ENCODE measurements at places on chromosomes 13 and 19.

GRCh38 chr13:35449821-35450220, 26.7 kb downstream of the MAB21L1 start:
- DNase-seq: no peak

DNA sequence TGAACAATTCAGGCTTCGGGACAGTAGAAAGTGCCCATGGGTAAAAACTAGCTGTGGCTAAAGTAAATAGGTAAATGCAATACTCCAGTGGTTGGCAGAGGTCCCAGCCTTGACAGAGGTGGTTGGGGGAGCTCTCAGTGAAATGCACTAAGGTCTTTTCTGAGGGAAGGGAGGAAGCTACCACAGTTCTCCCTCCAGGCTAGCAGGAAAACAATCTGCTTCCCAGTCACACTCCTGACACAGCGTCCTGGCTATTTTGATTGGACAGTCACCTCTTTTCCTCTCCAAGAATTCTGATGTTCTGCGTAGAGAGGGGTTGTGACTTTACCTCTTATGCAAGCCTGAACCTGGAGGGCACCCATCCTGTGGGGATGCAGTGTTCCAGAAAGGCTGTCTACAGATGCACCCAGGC, 128.7 kb downstream of the CYSLTR2 start:
- DNase-seq: peak; percentile 52

DNA sequence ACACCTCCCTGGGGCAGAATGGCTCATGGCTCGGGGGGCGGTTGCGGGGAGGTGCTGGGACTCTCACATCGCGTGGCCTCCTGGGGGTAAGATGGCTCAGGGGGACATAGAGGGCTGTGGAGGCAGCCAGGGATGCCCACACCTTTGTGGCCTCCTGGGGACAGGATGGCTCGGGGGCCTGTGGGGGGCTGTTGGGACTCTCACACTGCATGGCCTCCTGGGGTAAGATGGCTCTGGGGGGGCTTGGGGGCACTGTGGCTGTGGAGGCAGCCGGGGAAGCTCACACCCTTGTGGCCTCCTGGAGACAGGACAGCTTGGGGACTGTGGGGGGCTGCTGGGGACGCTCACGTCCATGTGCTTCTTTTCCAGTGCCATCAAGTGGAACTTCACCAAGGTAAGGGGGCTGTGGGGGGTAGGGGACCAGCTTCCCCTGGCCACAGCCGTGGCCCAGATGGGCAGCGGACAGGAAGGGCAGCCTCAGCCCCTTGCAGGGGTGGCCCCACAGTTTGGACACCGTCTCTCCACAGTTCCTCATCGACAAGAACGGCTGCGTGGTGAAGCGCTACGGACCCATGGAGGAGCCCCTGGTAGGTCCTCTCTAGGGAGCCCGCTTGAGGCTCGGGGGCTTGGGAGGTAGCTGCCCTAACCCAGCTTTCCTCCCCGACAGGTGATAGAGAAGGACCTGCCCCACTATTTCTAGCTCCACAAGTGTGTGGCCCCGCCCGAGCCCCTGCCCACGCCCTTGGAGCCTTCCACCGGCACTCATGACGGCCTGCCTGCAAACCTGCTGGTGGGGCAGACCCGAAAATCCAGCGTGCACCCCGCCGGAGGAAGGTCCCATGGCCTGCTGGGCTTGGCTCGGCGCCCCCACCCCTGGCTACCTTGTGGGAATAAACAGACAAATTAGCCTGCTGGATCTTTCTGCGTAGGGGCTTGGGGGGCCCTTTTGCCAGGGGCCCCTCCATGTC, 2.4 kb downstream of the GPX4 start:
- DNase-seq: no peak

DNA sequence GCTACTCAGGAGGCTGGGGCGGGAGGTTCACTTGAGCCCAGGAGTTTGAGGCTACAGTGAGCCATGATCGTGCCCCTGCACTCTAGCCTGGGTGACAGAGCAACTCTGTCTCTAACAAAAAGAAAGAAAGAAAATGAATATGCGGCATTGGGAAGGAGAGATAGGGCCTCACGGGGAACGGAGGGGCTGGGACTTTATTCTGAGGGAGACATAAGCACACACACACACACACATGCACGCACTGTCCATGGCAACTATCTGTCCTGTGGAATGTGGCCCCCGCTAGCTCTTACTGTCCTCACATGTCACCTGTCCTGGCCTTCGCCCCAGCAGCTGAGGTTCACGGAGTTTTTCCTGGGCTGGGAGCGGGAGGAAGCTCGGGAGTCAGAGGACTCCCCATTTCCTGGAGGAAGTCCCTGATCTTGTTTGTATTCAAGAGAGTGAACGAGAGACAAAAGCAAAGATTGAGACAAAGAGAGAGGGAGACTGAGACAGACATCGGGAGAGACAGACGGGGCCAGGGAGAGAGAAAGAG, 654 bp downstream of the STAP2 start:
- no peak for DNase-seq

DNA sequence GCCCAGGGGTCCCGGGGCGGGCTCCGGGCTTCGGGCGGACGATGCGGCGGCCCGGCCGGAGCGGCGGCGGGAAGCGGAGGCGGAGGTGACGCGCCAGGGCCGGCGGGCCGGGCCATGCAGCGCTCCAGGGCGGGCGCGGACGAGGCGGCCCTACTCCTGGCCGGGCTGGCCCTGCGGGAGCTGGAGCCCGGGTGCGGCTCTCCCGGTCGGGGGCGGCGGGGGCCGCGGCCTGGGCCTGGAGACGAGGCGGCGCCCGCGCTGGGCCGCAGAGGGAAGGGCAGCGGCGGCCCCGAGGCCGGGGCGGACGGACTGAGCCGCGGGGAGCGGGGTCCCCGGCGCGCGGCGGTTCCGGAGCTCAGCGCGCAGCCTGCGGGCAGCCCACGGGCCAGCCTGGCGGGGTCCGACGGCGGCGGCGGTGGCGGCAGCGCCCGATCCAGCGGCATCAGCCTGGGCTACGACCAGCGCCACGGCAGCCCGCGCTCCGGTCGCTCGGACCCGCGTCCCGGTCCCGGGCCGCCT, 362 bp downstream of the WTIP start:
- DNase-seq: peak; percentile 29

GRCh38 chr13:98778749-98779148, 26.3 kb upstream of the SLC15A1 start:
- DNase-seq: peak; percentile 61

GRCh38 chr13:46593398-46593797, 40.4 kb downstream of the LRCH1 start:
- DNase-seq: no peak

DNA sequence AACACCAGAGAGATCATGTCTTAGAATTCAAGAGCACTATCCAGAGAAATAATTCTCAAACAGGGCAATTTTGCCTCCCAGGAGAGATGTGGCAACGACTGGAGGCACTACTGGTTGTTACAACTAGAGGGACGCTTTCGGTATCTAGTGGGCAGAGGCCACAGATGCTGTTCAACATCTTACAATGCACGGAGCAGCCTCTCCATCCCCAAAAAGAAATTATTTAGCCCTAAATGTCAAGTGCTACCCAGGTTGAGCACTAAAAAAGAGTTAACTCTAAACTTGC, 78.6 kb downstream of the ABCC4 start:
- no peak for DNase-seq

- no peak for DNase-seq
Observed at GRCh38 chr13:82702513-82702912, 1179.8 kb downstream of the SLITRK1 start.

GRCh38 chr13:39385621-39386231, 217.3 kb downstream of the LHFPL6 start:
- DNase-seq: peak; percentile 60

DNA sequence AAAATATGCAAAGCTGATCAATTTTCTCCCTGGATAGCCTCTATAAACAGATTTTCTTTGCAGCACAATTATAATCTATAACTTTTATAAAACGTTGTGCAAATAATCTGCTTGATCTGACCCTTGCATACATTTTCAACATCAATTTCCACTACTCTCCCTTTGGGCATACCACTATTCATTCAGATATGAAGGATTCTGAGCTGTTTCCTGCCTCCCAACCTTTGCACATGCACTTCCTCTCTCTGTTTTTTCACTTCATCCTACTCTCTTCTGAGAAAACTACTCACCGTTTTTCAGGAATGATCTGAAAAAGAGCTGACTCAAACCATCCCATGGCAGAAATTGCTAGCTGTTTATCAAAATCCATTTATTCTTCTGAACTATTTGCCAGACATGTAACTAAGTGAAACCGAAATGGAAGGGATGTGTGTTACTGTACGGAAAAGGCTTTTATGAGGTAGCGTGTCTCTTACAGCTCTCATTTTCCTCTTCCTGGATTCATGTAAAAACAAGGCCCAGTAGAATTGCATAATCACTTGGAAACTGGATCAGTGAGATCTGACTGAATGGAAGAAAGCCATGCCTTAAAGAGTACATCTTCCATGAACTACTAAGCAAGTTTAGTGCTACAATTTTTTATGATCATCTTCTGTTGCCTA, 1447.3 kb upstream of the MIR17HG start:
- DNase-seq: peak; percentile 2

DNA sequence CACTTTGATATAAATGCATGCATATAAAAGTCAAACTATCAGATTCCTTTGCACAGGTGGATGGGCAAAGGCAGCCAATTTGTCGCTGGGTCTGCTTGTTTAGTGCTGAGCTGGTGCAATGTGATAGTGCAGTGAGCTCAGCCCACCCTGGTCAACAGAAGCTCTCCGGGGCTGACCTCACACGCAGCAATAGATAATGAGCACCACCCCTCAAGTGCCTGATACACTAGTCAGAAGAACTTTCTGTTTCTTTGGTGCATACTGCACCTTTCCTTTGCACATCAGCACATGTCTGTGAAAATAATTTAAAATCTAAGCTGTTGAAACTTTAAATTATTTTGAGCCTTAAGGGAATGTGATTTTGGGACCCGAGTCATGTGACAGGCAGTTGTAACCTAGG, 20.2 kb downstream of the ATP8A2 start:
- no peak for DNase-seq

DNA sequence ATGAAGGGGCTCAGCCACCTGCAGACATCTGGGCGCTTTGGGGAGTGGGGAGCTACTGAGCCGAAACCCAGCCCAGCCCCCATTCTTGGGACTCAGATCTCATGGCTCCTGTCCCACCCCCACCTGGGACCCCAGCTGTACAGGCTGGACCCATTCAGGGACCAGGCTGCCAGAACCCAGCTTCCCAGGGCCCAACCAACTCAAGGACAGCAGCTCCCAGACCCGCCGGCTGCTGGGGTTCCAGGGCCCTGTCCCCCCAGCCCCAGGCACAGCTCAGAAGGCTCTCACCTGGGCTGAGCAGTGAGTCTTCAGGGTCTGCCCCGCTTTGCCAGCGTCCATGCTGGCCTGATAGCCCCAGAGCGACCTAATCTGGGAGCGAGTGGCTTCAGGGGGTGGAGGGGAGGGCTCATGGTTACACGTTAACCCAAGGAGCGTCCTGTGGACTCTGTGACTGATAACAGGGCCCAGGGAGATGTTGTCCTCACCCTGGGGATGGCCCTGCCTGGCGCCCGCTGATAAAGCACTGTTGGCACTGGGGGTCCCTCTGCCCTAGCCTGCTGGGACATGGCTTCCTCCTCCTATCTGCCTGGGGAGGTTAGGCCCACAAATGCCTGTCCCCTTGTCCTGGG, at the start of gene TMEM86B:
Gene TMEM86B, minus strand, starts transcription at position 361 of the 629 bp plus-strand sequence. Its CDS starts 22 bp downstream, at position 339.
- no peak for DNase-seq

DNA sequence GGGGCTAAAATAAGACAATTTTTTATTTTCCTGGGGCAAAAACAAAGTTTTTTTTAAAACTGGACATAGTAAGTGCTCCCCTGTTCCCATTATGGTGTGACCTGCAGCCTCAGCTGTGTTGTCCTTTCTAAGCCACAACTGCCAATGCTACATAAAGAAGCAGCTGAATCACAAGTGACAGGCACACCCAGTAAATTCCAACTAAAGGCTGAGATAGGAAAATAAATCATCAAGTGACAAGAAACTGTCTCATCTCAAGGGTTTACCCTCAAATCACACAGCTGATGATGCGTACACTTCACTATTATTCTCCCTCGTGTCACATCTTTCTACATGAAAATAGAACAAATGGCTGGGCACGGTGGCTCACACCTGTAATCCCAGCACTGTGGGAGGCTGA, 28.7 kb downstream of the STK24 start:
- no peak for DNase-seq

GRCh38 chr19:36679455-36679854, 8.0 kb upstream of the ZNF567 start:
- no peak for DNase-seq

DNA sequence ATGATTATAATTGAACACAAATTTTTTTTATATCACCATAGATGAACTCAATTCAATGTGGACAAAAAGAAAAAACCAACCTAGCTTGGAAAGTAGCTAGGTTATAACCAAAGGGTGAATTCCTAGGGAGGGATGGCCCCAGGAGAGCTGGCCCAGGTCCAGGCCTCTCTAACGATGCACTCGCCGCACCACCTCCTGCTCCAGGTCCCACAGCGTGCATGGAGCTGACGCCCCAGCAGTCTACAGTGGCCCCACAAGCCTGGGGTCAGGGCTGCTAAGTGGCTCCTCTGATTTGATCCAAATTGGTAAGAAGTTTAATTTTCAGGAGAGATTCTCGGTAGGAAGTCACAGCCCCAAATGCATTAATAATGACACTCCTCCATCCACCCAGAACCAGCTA, 48.8 kb downstream of the TSHZ3 start:
- DNase-seq: no peak

DNA sequence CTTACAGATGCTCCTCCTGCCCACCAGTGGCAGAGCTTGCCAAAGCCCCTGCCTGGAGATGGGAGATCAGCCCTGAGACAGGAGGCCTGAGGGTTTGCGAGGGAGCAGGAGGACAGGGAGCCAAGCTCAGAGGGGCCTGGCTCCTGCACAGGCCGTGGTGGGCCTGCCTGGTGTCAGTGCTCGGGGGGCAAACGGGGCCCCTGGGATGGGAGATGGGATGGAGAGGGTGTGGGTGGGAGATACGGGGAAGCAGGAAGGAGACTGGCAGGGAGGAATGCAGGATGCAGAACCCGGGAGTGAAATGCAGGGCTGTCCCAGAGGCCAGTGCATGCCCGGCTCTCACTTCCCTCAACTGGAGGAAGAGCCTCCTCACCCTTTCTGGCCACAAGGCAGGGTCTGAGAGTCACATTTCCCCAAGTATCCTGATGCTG, 19.9 kb downstream of the ELAVL1 start:
- no peak for DNase-seq

GRCh38 chr19:18940769-18941627, at the start of gene HOMER3:
HOMER3 (minus strand) TSS chr19:18941217; CDS start chr19:18938982, 2,235 bp downstream.
- DNase-seq: peak; percentile 57

DNA sequence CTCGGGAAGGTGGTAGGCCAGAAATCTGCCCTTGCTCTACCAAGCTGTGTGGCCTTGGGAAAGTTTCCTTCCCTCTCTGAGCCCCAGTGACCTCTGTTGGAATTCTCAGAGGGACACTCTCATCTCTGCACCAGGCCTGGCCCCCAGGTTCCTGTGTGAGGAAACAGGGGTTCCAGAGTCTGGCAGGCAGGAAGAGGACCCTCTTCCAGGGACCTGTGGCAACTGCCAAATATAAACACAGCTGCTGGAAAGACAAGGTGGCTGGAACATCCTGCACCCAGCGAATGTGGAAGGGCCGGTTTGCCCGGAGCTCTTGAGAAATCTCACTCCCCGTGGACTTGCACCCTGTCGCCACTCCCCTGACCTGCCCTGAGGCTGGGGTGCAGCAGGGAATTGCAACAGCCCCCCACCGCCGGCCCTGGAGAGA, 52.8 kb downstream of the GADD45B start:
- DNase-seq: no peak

DNA sequence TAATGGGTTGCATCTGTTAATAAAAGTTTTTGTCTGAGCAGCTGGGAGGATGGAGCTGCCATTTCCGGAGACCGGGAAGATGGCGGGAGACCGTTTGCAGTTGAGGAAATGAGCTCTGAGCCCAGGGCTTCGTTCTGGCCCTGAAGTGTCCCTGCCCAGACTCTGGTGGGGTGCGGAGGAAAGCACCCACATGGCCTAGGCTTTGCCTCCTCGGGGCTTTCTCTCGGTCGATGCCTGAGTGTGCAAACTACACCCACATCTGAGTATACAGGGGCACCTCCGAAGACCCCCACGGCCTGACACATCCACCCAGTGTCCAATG, 15.6 kb upstream of the NANOS3 start:
- DNase-seq: no peak

Data from M059J (cell line).